ENCODE measurements at places on chromosomes 1 and 21.
A peak's percentile ranks its signal among the peaks of the same experiment; 100 is the strongest.

DNA sequence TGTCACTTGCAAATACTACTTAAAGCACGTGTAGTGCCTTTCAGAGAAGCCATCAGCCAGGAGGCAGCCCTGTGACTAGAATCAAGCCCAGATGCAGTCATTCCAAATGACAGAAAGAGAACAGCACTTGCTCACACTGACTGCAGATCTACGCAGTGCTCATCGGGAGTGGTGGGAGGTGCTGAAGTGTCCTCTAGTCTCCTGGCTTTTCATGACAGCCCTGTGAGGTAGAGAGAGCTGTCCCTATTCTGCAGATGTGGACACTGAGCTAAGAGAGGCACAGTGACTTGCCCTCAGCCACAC lies 62.3 kb upstream of the EDN2 start:
- DNase-seq: no peak

- DNase-seq: no peak
Observed at GRCh38 chr1:156513185-156513584, 12.6 kb upstream of the MEF2D start.

GRCh38 chr1:178361847-178362246 lies 134.9 kb downstream of the CLEC20A start:
- DNase-seq: no peak

- DNase-seq: no peak
Observed at GRCh38 chr1:27400082-27400962, 7.9 kb downstream of the GPR3 start.

GRCh38 chr1:230737622-230738262 lies 9.4 kb upstream of the CAPN9 start:
- DNase-seq: no peak

GRCh38 chr1:157512036-157512969 lies 40.0 kb downstream of the FCRL5 start:
- DNase-seq: no peak

DNA sequence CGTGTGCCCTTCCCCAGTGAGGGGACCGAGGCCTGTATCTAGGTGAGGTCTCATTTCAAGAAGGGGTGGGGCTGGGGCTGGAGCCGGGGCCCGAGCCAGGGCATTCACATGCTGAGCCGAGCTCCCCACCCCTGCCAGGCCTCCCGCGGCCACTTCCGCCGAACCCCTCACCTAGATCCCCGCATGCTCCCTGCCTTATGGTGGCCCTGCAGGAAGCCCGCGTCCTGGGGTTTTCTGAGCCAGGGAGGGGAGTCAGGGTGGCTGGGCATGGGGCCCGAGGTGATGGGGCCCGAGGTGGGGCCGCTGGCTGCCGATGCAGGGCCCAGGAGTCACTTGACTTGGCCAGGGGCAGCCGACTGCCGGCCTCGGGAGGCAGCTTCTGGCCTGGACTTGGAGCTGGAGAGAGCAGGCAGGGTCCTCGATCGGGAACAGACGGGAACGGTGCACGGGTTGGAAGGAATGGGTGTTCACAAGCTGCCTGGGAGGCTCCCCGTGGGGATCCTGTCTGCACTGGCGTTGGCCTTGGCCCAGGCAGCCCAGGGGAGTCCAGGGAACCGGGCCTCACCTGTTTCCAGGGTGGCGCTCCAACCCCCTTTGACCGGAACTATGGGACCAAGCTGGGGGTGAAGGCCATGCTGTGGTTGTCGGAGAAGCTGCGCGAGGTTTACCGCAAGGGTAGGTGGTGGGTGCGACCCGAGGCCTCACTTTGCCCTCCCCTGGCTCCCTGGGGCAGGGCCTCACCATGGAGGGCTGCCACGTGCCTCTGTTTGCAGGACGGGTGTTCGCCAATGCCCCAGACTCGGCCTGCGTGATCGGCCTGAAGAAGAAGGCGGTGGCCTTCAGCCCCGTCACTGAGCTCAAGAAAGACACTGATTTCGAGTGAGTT lies 13.6 kb downstream of the CFAP410 start:
- no peak for DNase-seq

DNA sequence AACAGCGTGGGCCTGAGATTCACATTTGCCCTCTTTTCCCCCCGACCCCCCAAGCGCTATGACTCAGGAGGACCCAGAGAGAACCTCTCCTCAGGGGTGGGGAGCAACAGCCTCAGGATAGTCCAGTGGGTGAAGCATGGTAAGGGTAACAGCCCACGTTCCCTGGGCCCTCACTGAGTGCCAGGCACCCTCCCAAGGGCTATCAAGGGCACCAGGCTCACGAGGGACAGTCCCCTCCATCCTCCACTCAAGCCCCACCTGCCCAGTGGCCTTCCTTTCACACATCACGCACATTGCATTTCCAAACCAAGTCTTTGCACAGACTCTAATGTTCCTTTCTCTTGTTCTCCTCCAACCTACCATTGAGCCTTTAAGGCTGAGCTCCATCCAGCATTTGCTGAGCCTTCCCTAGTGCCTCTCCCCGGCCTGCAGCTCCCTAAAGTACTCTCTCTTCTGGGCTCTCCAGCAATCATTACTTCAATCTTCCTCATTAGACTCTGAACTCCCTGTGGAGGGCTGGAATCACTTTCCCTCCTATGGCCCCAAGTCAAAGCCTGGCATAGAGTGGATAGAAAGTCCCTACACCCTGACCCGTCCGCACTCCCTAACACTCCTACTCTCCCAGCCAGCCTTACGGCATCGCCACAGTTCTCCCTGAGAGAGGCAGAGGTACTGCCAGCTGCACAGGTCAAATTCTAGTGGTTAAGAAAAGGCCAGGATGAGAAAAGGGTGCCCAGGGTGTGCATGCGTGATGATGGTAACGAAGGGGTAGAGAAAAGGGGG lies 1.0 kb downstream of the AKR7A2 start:
- no peak for DNase-seq

GRCh38 chr1:115168026-115168425 lies 78.7 kb upstream of the TSPAN2 start:
- DNase-seq: no peak

GRCh38 chr1:157487504-157487903 lies 64.8 kb downstream of the FCRL5 start:
- DNase-seq: no peak

GRCh38 chr1:192732787-192733186 lies 76.1 kb upstream of the RGS2 start:
- DNase-seq: no peak

DNA sequence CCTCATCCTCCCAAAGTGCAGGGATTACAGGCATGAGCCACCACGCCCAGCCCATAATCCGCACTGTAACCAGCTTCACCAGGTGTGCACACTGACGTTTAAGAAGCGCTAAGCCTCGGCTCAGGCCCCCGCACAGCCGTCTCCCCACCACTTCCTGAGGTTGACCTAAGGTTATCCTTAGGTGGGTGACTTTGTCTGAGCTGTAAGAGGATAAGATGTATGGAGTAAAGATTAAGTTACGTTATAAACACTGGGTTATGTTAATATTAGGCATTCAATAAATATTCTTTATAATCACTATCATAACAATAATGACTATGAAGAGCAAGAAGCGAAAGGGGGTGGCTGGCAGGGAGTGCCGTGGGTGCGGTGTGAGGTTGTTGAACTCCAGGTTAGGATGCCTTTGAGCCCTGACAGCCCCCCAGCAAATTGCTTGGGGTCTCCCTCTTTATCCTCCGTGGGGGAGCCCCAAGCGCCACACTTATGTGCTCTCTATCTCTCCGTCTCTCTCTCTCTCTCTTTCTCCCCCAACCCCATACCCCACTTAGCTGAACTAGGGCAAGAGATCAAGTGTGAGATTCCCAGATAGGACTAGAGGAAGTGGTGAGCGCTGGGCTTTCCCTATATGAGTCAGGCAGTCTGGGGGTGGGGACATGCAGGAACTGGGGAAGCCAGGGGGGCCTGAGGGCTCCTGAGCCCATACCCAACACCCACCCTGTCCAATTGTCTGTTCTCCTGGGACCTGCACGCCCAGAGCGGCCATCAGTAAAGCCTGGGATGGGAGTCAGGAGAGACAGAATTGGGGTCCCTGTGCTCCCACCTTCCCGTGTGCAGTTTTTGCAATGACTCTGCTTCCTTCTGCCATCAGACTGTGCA lies 7.6 kb downstream of the EFHD2 start:
- DNase-seq: no peak

DNA sequence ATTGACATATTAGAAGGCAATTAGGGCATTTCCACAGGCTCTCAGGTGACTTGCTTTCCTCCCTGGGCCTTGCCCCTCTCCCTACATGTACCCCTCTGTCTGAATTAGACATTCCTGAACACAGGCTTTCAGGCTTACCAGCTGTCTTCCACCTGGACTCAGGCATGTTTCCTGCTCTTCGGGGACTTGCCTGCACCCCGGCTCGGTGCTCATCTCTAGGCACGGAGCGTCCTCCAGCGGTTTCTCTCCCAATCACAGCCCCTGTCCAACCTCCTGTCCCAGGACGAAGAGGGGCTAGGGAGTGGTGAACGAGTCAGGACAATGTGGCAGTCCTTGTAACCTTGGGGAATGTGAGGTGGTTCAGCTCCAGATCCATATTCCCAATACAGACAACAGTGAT lies 4.2 kb downstream of the PROK1 start:
- DNase-seq: no peak

- no peak for DNase-seq
Observed at GRCh38 chr1:26970810-26971209, 10.5 kb upstream of the KDF1 start.

DNA sequence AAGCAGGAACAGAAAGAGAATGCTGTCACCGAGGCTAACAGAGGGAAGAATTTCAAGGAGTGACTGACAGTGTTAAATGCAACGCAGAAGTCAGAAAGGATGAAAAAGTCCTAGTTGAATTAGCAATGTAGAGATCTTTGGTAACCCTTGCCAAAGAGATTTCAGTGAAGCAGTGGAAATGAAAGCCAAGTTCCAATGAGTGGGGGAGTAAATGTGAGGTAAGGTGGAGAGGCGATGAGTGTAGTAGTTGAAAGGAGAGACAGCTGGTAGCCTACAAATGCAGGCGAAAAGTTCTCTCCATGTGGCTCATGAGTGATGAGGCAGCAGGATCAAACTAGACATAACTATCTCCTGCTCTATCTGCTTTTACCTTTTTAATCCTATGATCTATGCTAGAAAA lies 74.6 kb upstream of the IPO9 start:
- DNase-seq: no peak

- DNase-seq: no peak
Observed at GRCh38 chr1:233723387-233723786, 109.5 kb downstream of the KCNK1 start.

GRCh38 chr1:2563205-2563604 lies 7.0 kb downstream of the TNFRSF14 start:
- no peak for DNase-seq

DNA sequence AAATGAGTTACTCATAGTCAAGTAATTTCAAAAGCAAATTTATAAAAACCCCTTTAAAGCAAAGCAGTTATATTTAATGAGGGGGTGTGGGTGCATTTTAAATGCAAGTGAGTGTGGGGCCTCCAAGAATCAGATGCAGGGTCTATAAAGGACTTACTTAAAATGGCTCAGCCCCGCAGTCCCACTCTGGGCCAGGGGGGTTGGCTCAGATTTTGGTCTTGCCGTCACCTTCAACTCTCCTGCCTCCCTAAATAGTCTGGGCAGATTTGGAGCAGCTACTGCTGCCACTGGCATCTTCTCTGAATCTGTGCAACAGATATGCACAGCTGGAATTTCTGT lies 16.2 kb downstream of the AMPD2 start:
- no peak for DNase-seq

GRCh38 chr1:162878000-162878596 lies 17.1 kb upstream of the CCDC190 start:
- DNase-seq: peak; percentile 77

GRCh38 chr1:94592571-94592920 lies 51.0 kb upstream of the F3 start:
- DNase-seq: no peak

GRCh38 chr21:41817228-41817627 lies 50.4 kb upstream of the RIPK4 start:
- peak; percentile 67 for DNase-seq

GRCh38 chr1:156014829-156015228 lies 5.9 kb downstream of the SSR2 start:
- DNase-seq: no peak

DNA sequence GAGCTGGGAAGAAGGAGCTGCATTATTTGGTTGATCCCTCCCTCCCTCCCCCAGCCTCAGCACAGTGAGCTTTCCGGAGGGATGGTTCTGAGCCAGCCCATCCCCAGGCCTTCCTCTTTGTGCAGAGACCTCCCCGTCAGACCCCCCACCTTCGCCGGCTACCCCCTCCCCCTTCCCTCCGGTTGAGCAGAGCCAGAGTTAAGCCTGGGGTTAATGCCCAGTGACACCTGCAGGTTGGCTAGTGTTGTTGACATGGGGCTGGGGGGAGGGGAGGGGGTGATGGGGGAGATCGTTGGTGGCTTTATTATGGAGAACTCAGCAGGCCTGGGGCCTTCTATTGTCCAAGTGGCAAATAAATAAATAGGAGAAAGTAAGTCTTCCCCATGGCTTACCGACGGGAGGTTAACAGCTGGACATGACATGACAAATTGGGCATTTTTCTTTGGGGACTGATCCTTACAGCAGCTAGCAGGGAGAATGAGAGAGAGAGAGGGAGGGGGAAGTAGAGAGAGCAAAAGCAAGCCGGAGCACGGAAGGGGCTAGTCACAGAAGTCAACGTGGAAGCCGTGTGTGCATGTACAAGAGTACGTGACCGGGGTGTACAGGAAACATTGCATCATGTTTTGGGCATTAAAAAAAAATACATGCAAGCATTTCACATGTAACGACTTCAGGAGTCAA lies 131.1 kb downstream of the TMEM53 start:
- peak; percentile 64 for DNase-seq

- DNase-seq: no peak
Observed at GRCh38 chr1:209107535-209107934, 476.0 kb upstream of the CAMK1G start.

DNA sequence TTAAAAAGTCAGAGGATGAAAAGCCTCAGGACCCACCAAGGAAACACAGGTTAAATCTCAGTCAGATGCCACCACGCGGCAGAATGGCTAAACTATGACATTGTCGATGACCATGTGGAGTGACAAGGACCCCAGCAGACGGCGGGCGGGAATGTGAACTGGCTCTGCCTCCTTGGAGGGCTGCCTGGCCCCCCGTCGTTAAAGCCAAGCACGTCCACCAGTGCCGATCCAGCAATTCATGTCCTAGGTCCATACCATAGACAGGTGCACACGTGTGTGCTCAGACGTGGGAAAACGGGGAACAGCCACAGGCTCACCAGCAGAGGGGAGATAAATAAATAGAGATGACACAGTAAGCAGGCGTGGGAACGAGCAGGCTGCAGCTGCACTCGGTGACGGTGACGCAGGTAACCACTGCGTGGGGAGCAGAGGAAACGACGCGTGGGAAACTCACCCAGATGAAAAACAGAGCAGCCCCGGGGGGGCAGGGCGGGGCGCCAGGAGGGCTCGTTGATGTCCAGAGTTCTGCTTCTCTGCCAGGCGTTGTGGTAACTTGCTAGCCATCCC lies 28.3 kb upstream of the PCBP3 start:
- DNase-seq: no peak

DNA sequence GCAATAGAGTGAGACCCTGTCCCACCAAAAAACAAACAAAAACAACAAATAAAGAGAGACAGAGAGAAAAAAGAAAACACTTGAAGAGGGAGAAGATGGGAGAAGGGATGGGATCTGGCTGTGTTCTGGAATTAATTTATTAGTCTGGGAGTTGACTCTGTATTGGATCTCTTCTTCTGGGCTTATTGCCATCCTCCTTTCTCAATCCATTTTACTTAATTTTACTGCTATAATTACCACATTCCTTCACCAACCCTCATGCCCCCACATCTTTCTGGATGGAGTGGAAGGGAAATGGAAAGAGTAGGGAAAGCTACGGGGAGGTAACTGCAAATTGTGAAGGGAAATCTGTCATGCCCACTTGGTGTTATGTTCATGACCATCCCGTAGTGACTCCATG lies 42.9 kb downstream of the FMN2 start:
- no peak for DNase-seq
